ENCODE measurements at places on chromosomes 3 and 15. TPM values are rescaled to one million over a fixed set of nuclear protein-coding genes. Genes with fewer than 3 reads are reported as not detected.

DNA sequence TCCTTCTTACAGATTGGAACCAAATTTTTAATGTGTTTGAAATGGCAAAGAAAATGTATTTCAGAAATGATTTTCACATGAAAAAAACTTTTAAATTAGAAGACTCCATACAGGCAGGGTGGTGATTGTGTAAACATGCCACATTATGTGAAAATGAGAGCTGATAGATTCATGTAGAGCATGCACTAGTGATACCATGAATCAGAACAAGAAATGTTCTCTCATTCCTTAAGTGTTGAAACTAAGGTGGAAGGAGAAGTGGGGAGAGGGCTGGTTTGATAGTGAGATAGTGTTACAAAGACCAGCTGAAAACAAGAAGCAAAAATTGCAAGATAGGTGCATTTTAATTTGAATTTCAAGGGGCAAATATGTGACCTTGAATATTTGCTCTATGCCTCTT lies 100.3 kb downstream of the CCNL1 start:
- DNase-seq, result no peak

- DNase-seq, result peak; percentile 80
These were observed 5.8 kb downstream of the PRRT3 start for GRCh38 chr3:9946112-9947024.

GRCh38 chr3:132984181-132984580 lies 54.0 kb upstream of the TMEM108 start:
- DNase-seq, result no peak

DNA sequence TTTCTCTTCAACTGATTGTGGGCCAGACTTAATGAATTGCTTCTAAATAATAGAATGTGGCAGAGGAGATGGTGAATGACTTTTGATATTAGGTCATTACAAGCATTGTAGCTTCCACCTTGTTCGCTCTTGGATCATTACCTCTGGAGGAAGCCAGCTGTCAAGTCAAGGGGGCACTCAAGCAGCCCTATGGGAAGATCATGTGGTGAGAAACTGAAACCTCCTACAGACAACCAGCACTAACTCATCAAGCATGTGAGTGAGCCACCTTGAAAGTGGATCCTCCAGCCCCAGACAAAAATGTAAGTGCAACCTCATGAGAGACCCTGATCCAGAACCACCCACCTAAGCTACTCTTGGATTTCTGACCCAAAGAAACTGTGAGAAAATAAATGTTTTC lies 109.8 kb upstream of the TBC1D5 start:
- no peak for DNase-seq

- DNase-seq, result no peak
These were observed 733.6 kb downstream of the PLOD2 start for GRCh38 chr3:145427355-145427754.

DNA sequence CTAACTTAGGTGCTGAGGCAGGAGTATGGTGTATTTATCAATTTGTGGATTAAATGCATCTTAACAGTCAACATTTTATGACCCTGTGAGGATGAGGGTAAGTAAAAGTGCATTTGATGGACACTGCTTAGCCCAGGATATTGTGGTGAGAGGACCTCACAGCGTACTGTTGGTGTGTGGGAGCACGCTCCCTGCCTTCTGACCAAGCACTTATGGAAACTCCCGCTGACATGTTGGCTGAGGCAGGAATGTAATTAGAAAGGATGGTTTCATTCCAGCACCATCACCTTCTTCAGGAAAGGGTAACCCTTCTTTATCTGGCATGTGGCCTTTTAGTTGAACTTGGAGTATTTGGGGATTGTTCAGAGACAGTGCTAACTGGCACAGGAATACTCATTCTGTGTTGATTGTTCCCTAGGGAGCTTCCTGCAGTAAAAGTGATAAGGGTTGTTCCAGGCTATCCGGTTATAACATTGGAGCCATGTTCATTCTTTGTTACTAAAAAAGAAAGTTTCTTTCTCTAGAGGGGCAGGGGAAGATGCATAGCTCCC lies 11.7 kb upstream of the FSTL1 start:
- no peak for DNase-seq

DNA sequence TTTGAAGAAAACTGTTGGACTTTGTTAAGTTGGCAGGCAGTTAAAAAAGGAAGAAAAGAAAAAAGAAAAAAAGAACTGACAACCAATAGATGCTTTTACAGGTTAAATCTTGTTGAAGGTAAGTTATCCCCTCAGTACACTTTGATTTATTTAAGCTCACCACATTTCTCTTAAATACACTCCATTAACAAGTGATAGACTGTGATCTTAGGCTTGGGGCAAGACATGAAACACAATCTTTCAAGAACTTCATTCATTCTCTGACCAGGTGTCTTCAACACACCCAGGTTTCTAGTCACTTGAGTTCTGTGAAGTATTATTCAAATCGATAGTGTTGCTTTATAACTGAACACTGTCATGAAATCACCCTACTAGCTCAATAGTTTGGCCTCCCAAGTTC lies 751.9 kb downstream of the ROBO1 start:
- no peak for DNase-seq

Gene IL17RD
- 0.56 TPM for polyA plus RNA-seq

Gene PRRT3
- 1.3 TPM for polyA plus RNA-seq

Gene KIF23
- 38.2 TPM for polyA plus RNA-seq

Gene SUSD5
- polyA plus RNA-seq, result 0.02 TPM

Gene SPRED1
- 4.5 TPM for polyA plus RNA-seq

Measured in foreskin keratinocyte (primary cell).